ENCODE measurements at places on chromosomes 4 and X.

- no peak overlapping the region for H3K4me3 ChIP-seq
- DNase-seq, result no peak
Observed at GRCh38 chr4:13907255-13907751, 279.8 kb upstream of the BOD1L1 start.

- no peak overlapping the region for H3K27ac ChIP-seq
- no peak for DNase-seq
- H3K4me3 ChIP-seq, result no peak overlapping the region
- H3K36me3 ChIP-seq, result no peaks in the 10 kb centered on the region
- H3K4me1 ChIP-seq, result no peaks in the 10 kb centered on the region
Observed at GRCh38 chr4:79273915-79274314, 51.9 kb downstream of the NAA11 start.

GRCh38 chr4:107896158-107896645 lies 35.1 kb upstream of the CYP2U1 start:
- peaks cover 3% of the 10 kb centered on the region for H3K27me3 ChIP-seq
- no peak overlapping the region for H3K4me3 ChIP-seq
- H3K36me3 ChIP-seq, result no peaks in the 10 kb centered on the region
- DNase-seq, result no peak
- H3K27ac ChIP-seq, result no peak overlapping the region

- no peak overlapping the region for H3K27ac ChIP-seq
- no peaks in the 10 kb centered on the region for H3K27me3 ChIP-seq
- DNase-seq, result no peak
- H3K36me3 ChIP-seq, result peaks cover 13% of the 10 kb centered on the region
Observed at GRCh38 chrX:23670528-23670927, 3.2 kb downstream of the PRDX4 start.

DNA sequence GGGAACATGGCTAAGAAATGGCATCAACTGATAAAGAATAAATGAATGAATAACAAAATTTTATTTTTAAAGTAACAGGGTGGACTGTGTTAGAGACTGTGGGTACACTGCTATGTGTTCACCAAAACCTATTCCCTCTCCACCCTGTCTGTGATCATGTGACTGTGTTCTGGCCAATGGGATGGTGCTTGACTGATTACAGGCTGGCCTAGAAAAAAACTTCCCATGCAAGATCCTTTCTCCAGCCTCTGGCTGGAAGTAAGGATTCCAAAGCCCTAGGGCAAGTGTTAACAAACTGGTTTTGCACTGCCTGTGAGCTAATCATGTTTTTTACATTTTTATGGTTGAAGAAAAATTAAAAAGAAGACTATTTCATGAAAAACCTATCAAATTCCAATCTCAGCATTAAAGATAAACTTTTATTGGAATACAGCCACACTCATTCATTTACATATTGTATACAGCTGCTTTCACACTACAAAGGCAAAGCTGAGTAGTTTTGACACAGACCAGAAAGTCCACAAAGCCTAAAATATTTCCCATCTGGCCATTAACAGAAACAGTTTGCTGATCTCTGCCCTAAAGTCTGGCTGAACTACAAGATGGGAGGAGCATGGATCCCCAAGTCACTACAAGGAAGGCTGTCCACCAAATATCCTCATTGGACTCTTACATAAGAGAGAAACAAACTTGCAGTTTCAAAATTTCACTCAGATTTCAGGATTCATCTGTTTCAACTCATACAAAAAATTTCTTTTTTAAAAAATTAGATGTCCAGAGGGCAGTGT lies 133.2 kb downstream of the ARHGAP6 start:
- H3K27ac ChIP-seq, result no peak overlapping the region
- H3K27me3 ChIP-seq, result peaks cover 8% of the 10 kb centered on the region
- no peaks in the 10 kb centered on the region for H3K36me3 ChIP-seq
- no peak for DNase-seq

DNA sequence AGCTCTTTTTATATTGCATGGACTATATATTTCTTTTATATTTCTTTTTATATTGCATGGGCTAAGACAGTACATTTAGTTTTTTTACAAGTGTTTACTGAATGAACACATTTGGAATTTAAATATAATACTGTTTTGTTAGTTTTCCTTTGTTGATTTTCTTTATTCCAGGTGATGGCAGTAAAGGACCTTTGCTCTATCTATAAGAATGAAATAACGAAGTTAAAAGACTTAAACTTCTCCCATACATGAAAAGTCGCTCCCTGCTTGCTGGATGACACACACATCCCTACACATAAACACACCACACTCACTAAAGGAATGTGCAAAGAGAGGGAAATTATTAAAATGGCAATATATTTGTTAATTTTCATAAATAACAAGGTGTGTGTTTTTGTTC lies 102.5 kb upstream of the ANXA10 start:
- no peak overlapping the region for H3K27ac ChIP-seq
- no peaks in the 10 kb centered on the region for H3K27me3 ChIP-seq
- no peak for DNase-seq
- H3K36me3 ChIP-seq, result no peaks in the 10 kb centered on the region
- H3K4me1 ChIP-seq, result no peaks in the 10 kb centered on the region
- no peak overlapping the region for H3K4me3 ChIP-seq

- H3K4me3 ChIP-seq, result no peak overlapping the region
- DNase-seq, result no peak
- H3K27me3 ChIP-seq, result no peaks in the 10 kb centered on the region
- no peaks in the 10 kb centered on the region for H3K36me3 ChIP-seq
- no peak overlapping the region for H3K27ac ChIP-seq
Observed at GRCh38 chr4:160326110-160326509, 1223.2 kb downstream of the RAPGEF2 start.

- no peaks in the 10 kb centered on the region for H3K36me3 ChIP-seq
- H3K27me3 ChIP-seq, result peaks cover under 1% of the 10 kb centered on the region
- H3K27ac ChIP-seq, result no peak overlapping the region
- DNase-seq, result no peak
Observed at GRCh38 chr4:141455651-141456050, 180.7 kb upstream of the IL15 start.

DNA sequence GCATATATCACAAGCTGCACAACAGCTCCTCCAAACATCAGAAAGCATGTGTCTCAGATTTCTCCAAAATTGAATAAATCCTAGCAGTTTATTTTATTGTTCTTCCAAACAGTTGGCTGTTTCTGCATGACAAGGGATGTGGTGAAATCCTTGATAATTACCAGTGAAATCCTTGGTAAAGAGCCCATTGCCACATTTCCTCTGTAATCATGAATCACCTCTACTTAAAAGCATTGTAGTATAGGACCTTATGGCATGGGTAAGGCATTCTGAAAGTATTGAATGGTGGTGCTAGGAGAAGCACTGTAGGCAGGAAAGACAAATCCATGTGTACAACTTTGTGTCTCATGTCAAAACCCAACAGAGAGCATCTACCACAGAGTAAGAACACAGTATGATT lies 135.8 kb upstream of the NDST3 start:
- no peak overlapping the region for H3K27ac ChIP-seq
- H3K36me3 ChIP-seq, result no peaks in the 10 kb centered on the region
- H3K4me1 ChIP-seq, result no peaks in the 10 kb centered on the region

DNA sequence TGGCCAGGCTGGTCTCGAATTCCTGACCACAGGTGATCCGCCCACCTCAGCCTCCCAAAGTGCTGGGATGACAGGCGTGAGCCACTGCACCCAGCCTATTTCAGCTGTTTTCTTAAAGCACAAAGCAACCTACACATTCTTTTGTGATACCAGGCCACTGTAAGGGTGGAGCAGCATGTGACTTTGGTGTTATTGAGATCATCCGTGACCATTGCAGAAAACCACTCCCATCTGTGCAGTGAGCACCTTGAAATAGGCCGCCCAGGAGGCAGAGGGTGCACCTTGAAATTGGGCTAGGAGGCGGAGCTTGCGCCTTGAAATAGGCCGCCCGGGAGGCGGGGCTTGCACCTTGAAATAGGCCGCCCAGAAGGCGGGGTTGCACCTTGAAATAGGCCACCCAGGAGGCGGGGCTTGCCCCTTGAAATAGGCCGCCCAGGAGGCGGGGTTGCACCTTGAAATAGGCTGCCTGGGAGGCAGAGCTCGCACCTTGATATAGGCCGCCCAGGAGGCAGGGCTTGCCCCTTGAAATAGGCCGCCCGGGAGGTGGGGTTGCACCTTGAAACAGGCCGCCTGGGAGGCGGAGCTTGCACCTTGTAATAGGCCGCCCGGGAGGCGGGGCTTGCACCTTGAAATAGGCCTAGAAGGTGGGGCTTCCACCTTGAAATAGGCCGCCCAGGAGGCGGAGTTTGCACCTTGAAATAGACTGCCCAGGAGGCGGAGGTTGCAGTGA lies 9.0 kb upstream of the SLC25A6 start:
- no peak overlapping the region for H3K4me3 ChIP-seq
- no peak for DNase-seq
- peaks cover 3% of the 10 kb centered on the region for H3K4me1 ChIP-seq
- no peak overlapping the region for H3K27ac ChIP-seq

DNA sequence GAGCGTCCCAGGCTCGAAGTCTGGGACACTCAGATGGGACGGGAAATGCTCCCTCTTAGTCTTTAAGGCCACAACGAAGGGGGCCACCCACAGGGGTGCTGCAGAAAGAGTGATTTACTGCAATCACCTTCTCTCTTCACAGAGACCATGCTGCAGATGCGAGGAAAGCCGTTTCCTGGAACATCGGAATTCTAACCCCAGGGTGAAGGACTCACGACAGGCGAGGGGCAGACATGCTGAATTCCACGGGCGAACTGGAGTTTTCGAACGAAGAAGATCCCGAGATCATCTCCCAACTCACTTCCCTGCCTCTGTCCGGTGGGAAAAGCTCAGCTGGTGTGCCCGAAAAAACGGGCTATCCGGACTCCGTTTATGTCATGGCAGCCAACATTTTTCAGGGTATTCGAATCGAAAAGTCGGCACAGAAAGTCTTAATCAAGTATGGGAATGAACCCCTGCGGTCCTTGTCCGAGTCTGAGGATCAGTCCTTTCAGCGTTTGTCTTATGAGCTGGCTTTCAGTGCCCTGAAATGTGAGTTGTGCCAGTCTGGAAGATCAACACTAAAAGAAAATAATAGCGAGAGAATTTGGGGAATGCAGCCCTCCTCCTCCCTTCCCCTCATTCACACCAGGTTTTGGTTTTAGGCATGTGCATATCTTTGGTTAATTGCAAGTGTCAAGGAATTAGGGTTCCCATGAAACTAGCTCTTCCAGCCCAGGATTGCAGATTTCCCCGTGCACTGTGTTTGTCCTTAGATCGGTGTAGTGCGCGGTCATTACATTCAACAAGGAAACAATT lies 905 bp downstream of the NSUN7 start:
- H3K4me3 ChIP-seq, result peak overlapping the region; percentile 68
- no peak overlapping the region for H3K27ac ChIP-seq
- H3K4me1 ChIP-seq, result peaks cover 12% of the 10 kb centered on the region
- DNase-seq, result no peak
- peaks cover 42% of the 10 kb centered on the region for H3K27me3 ChIP-seq
- peaks cover 7% of the 10 kb centered on the region for H3K36me3 ChIP-seq

- no peaks in the 10 kb centered on the region for H3K4me1 ChIP-seq
- no peak overlapping the region for H3K4me3 ChIP-seq
- no peaks in the 10 kb centered on the region for H3K27me3 ChIP-seq
- DNase-seq, result no peak
Observed at GRCh38 chr4:150647008-150647407, 65.1 kb downstream of the MAB21L2 start.

- H3K4me3 ChIP-seq, result no peak overlapping the region
- H3K27ac ChIP-seq, result no peak overlapping the region
- no peaks in the 10 kb centered on the region for H3K27me3 ChIP-seq
- H3K4me1 ChIP-seq, result no peaks in the 10 kb centered on the region
- peaks cover 4% of the 10 kb centered on the region for H3K36me3 ChIP-seq
- no peak for DNase-seq
Observed at GRCh38 chrX:23855569-23855968, 52.2 kb downstream of the APOO start.

GRCh38 chr4:54898656-54899340 lies 226.6 kb downstream of the KDR start:
- no peak overlapping the region for H3K4me3 ChIP-seq
- no peaks in the 10 kb centered on the region for H3K36me3 ChIP-seq
- H3K27ac ChIP-seq, result no peak overlapping the region
- peaks cover 4% of the 10 kb centered on the region for H3K27me3 ChIP-seq

GRCh38 chr4:119523399-119523798 lies 105.2 kb downstream of the PDE5A start:
- no peaks in the 10 kb centered on the region for H3K27me3 ChIP-seq
- H3K36me3 ChIP-seq, result peaks cover 7% of the 10 kb centered on the region

DNA sequence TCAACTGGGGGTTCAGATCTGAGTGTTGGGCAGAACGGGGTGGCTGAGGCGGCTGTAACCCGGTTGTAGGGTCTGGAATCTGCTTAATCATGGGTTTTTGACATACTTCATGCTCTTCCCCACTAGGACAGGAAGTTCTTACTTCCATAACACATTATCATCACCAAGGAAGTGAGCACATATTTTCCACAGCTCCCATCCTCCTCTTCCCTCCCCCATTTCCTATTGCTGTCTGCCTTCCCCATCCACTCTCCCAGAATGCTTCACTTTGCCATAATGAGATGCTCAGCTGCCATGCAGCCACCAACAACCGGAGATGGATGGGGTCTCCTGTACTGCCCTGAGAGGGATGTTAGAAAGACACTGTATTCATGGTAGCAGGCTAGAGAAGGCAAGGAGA lies 6.4 kb upstream of the DCUN1D4 start:
- no peak overlapping the region for H3K4me3 ChIP-seq
- no peak overlapping the region for H3K27ac ChIP-seq
- peaks cover 7% of the 10 kb centered on the region for H3K27me3 ChIP-seq
- peaks cover 5% of the 10 kb centered on the region for H3K4me1 ChIP-seq

GRCh38 chr4:178296669-178297068 lies 854.4 kb upstream of the AGA start:
- H3K27me3 ChIP-seq, result no peaks in the 10 kb centered on the region
- H3K36me3 ChIP-seq, result no peaks in the 10 kb centered on the region
- no peaks in the 10 kb centered on the region for H3K4me1 ChIP-seq
- no peak for DNase-seq

- no peak overlapping the region for H3K4me3 ChIP-seq
- no peak overlapping the region for H3K27ac ChIP-seq
- no peaks in the 10 kb centered on the region for H3K27me3 ChIP-seq
- no peaks in the 10 kb centered on the region for H3K36me3 ChIP-seq
- H3K4me1 ChIP-seq, result peaks cover 7% of the 10 kb centered on the region
Observed at GRCh38 chrX:13427441-13428052, 107.7 kb upstream of the ATXN3L start.

DNA sequence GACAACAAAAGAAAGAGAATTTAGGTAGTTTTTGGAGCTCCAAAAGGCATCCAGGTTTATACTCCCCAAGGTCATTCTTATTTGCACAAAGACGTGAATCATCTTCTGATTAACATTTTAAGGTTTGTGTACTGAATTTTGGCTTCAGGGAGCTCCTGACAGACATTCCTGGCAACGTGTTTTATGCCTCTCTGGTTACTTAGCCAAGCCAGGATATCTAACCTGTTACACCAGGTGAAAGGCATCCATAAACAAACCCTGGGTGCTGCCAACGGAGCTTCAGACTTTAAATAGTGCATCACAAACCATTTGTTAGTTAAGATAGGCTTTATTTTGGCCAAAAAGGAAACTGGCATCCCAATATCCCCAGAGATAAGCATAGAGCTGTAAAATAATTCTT lies 997.3 kb downstream of the ARAP2 start:
- no peaks in the 10 kb centered on the region for H3K4me1 ChIP-seq
- no peak overlapping the region for H3K4me3 ChIP-seq
- no peak for DNase-seq
- H3K36me3 ChIP-seq, result no peaks in the 10 kb centered on the region
- no peaks in the 10 kb centered on the region for H3K27me3 ChIP-seq
- H3K27ac ChIP-seq, result no peak overlapping the region
